ENCODE measurements at places on chromosomes 5 and 9.

DNA sequence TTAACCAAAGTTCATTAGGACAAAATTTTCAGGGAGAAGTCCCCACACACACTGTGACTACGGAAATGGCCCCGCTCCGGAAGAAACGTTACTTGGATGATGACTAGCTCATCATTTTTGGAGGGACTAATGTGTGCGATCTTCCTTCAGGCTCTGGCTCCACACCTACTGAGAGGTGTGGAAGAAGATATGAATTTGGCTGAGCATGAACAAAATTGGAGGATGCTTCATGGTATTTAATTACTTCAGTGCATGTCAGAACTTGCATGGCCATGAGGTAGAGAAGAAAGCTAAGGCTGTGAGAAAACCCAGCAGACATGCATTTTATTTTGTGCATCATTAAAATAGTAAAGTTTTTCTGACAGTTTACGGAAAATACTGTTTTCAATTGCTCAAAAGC, 202.1 kb upstream of the TLE4 start:
- DNase-seq: no peak

GRCh38 chr9:77903666-77904285, 127.8 kb downstream of the GNAQ start:
- DNase-seq: no peak

GRCh38 chr5:1078206-1078605, 33.7 kb downstream of the SLC12A7 start:
- DNase-seq: no peak

GRCh38 chr5:80097451-80097850, 62.3 kb downstream of the THBS4 start:
- DNase-seq: no peak
